ENCODE measurements at places on chromosomes 5 and 9.
A peak's percentile ranks its signal among the peaks of the same experiment; 100 is the strongest.

DNA sequence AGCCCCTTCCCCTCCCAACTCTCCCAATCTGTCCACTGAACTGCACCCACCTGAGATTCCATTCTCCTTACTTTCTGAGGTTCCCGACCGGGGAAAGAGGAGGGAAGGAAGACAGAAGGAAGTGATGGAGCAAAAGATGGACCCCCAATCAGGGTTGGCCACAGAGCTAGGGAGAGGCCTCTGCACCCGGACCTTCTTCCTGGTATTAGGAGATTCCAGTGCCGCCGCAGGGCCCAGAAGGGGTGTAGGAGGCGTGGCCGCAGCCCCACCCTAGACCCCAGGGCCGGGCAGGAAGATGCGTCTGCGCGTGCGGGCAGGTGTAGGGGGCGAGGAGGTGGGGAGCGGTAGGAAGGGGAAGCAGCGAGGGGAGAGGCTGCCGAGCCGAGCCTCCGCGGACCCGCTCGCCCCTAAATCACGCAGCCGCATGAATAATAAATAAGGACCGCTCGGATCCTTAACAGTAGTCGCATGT, 104.2 kb upstream of the MVB12B start:
- no peak for DNase-seq

DNA sequence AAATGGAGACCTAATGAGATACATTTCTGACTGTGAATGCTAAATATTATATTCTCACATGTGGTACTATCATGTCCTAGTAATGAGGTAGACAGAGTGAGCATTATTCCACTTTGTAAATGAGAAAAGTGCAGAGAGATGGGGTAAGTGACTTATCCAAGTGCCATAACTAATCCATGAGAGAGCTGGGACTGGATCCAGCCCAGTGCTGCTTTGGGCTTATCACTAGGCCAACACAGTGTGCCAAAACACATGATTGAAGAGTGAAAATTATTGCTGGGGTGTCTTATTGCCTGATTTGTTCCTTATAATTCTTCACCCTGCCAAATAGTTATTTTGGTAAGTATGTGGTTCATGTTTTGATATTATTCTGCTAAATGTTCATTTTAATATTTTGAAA, 442.2 kb upstream of the GRAMD2B start:
- DNase-seq: no peak

DNA sequence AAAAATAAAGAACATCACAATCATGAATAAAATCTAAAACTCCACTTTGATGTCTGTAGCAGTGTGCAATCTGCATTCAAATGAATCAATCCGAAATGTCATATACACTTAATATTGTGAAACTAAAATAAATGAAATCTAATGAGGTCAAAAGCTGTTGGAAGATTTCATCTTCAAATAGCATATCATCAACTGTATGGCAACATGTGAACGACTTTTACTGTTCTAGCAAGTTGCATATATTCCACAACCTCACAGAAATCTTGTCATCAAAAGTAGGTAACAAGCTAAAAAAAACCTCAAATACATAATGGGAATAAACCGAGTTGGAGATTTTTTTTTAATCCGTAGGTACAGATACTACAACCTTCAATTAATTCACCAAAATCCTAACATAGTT, 1.2 kb downstream of the PTBP3 start:
- peak; percentile 26 for DNase-seq

- DNase-seq: no peak
Measured at GRCh38 chr9:114987116-114987515, 56.7 kb upstream of the TNFSF8 start.

All from NCI-H748 treated with DMSO at 0.1 percent for 48 hours (cell line).